ENCODE measurements at places on chromosomes 2 and 18.

- no peak for DNase-seq
Measured at GRCh38 chr2:216557820-216558219, 59.2 kb downstream of the RPL37A start.

DNA sequence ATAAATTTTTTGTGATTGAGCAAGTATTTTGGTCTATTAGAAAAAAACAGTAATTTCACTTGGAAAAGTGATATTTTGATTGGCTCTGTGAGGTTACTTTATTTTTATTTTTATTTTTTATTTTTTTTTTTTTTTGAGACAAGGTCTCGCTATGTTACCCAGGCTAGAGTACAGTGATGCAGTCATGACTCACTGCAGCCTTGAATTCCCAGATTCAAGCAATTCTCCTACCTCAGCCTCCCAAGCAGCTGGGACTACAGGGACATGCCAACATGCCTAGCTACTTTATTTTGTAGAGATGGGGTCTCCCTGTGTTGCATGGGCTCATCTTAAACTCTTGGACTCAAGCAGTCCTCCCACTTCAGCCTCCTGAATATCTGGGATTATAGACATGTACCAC, 60.9 kb upstream of the MGAT5 start:
- DNase-seq: no peak

DNA sequence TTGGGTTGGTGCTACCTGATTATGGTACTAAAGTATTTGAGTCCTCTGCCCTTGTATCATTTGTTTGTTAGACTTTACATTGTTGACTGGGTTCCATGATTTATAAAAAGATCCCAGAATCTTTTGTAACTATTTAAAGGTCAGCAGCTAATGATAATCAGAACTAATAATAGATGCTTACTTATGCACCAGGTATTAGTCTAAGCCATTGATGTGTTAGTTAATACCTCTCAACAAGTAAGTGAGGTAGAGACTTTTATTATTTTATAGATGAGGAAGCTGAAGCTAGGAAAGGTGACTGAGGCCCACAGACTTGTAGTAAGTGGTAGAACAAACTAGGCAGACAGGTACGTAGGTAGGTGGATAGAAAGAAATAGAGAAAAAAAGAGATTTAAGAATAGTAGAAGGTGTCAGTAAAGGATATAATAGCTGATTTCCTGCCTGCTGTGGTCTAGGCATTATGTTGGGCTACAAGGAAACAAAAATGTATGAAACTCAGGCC, 68.1 kb downstream of the CRIM1 start:
- DNase-seq: no peak

DNA sequence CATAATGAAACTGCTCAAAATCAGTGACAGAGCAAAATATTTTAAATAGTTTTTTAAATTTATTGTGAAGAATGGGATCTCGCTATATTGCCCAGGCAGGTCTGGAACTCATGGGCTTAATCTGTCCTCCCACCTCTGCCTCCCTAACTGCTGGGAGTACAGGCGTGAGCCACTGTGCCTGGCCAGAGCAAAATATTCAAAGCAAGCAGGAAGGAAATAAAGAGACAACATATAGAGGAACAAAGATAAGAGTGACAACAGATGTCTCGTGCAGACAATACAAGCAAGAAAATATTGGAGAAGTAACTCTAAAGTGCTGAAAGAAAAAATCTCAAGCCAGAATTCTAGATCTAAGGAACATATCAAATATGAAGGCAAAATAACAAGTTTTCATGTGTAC, 5.0 kb upstream of the SCLY start:
- no peak for DNase-seq

DNA sequence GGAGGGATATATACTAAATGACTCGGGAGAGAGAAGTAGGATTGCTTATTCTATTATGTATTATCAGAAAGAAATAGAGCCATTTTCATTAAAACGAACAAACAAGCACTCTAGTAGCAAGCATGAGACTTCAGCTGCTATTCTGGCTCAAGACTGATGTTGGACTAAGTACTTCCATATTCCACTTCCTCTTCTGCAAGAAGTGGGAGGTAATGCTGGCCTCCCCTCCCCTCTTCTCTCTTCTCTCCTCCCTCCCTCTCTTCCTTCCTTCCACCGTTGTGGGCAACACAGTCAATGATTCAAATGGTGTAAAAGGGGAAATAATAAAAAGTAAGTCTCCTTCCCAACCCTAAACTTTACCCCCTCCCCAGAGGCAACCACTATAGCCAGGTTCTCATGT, 62.6 kb downstream of the EMX1 start:
- DNase-seq: no peak

DNA sequence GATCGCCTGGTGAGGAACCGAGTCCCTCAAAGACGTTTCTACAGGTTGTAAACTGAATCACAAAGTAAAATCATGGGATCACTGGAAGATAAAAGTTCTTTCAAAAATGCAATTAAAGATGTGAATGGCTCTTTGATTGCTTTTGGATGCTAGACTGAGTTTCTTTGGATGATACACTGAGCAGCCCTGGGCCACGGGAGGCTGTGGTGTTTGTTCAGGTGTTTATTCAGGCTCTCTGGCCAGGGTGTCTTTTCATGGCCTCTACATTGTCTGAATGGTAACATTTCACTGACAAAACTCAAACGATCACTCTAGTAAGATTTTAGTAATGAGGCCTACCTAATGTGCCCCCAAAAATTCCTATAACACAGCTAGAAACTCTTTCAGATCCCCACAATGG, 48.4 kb upstream of the SPATS2L start:
- DNase-seq: no peak
